ENCODE measurements at places on chromosomes 7 and 10. TPM values are rescaled to one million over a fixed set of nuclear protein-coding genes. Genes with fewer than 3 reads are reported as not detected.

DNA sequence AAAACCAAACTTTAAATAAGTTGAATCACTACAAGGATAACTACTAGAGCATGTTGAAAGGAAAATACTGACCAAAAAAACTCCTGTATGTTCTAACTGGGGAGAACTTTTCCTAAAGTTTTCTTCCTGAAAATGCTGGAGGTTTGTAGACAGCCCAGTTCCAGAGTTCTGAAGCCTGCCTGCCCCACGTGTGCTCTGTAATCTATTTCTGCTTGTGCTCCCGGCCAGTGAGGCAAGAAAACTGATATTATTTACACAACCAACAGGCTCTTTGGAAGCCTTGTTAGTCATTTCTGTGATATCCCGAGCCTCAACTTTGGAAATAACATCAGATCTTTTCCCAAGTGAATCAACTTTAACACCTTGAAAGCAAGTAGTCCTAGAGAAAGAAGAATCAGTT is 46.7 kb downstream of the ZFAND4 start:
- no peak for DNase-seq

- DNase-seq: peak; percentile 71
Measured at GRCh38 chr7:74059681-74060588, 23.7 kb upstream of the LIMK1 start.

- peak; percentile 73 for DNase-seq
Measured at GRCh38 chr7:25098096-25099046, 26.7 kb downstream of the CYCS start.

- no peak for DNase-seq
Measured at GRCh38 chr7:141477865-141478264, 73.3 kb upstream of the AGK start.

DNA sequence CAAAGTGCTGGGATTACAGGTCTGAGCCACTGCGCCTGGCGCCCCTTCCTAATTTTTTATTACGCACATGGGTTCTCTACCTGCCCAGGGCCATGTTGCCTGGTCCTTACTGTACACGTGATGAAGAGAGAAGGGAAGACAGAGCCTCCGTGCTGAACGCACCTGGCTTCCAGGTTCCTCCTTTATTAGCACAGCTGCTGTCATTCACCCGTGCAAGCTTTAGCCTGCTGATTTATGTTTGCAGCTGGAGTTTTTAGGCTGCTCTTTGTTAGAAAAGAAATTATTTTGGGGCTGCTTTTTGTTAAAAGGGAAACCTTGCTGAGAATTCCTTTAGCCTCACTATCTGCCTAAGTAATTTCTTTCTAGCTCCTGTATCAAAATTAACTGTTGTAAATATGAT is 417.0 kb downstream of the CALN1 start:
- no peak for DNase-seq

DNA sequence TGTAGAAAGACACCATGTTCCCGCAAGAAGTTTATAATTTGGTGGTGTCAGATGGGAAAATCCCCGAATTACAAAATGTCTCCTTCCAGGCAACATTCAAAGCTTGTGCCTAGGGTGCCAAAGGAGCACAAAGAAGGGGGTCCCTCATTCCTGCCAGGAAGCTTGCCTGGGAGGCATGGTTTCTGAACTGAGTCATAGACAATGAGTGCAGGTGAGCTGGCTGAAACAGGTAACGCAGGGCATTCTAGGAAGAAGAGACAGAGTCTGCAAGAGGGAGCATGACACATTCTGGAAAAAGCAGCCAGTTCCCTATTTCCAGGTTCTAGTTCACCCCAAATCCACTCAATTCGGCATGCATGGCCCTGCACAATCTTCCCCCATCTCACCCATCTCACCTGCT is 11.9 kb upstream of the CALU start:
- DNase-seq: no peak

GRCh38 chr7:46494028-46494427 is 573.0 kb upstream of the IGFBP3 start:
- no peak for DNase-seq

- DNase-seq: peak; percentile 88
Measured at GRCh38 chr10:77405771-77406241, 231.8 kb downstream of the KCNMA1 start.

DNA sequence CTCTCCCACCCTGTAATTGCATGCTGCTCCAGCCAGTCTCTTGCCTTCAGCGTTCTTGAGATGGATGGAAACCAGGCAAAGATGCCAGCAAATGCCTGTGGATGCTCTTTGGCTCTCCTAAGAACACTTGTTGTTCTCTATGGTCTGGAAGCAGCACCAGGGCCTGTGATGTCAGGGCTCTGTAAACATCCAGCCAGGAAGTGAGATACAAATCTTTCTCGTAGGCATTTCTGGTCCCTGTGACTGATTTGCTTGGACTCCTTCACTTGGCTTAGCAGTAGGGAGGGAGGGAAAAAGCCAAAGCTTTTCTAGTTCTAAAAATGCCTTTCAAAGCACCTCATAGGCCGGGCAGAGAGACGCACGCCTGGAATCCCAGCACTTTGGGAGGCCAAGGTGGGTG is 201.3 kb downstream of the REEP3 start:
- DNase-seq: no peak

DNA sequence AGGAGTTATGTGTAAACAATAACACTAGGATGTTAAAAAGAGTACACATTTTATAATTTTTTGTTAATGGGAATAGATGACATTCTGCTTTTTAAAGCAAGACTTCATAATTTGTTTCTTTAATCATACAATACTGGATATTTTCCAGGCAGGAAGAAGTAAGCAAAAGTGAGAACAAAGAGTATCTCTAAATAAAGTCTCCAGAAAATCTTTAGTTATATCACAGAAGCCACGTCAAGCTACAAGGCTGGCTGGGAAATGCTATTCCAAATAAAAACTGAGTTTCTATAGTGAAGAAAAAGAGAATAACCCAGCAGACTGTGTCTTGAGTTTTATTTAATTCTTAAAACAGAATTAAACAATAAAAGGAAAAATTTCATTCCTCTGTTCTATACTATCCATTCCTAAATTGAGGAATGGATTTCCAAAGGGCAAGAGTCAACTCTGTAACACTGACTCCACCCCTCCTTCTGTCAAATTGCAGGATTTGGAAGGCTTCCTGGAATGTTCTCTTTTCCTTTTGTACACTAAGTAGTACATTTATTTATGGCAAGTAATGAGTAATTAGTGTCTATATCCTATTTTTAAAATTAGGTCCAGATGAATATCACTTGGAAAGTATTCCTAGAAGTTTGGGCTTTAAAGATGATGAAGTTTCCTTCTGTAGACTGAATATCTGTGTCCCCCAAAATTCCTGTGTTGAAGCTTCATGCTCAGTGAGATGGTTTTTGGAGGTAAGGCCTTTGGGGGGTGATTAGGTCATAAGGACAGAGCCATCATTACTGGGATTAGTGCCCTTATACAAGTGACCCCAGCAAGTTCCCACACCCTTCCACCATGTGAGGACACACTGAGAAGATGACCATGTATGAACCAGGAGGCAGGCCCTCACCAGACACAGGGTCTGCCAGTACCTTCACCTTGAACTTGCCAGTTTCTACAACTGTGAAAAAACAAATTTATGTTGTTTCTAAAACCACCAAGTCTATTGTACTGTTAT is 290.9 kb downstream of the CRPPA start:
- no peak for DNase-seq

DNA sequence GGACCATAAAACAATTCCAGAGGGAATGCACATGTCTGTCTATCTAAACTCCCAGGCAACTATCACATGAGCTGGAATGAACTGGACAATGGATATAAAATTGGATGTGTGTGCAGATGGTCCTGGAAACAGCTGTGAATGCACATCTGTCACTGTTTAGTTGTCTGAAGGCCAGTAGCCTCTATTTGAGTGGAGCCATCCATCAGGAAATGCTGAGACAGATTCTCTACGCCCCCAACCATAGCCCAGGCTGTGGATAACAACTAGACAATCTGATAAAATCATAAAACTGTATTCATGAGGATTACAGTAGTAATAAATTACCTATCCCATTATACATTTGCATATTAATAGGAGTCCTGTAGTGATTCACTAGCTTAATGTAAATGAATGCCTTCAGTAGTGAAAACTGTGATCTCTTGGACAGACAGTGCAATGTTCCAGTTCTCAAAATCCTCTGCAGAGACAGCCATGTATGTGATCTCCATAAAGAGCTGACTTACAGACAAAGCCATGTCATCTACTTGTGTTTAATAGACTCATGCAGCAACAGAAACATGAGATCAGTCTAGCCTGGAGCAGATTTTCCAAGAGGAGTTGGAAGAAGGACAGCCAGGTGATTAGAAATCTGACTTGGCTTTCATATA is 907.6 kb downstream of the KCNMA1 start:
- DNase-seq: no peak

DNA sequence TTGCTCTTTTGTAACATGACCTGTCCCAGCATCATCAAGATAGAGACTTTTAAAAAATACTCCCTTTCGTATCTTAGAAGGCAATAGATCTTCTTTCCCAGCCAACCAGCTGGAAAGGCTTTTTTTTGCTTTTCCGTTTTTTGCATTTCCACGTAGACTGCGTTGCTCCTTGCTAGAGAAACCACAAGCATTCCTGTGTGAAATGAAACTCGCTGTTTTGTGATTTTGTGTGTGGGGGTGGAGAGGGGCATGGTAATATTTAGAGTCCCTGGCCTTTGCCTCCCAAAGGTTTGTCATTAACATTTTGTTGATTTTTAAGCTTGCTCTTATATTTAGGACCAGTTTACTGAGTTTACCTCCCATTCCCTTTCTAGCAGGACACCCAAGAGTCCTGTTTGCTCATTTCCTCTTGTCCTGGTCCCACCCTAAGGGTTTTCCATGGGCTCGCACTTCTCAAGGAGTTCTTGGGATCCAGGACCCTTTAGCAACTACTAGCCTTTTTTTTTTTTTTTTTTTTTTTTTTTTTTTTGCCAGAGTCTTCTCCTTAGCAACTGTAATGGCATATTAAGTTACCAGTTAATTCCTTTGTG is 243.6 kb downstream of the BICC1 start:
- no peak for DNase-seq

GRCh38 chr10:132404911-132405462 is 8.0 kb downstream of the PWWP2B start:
- DNase-seq: peak; percentile 96

DNA sequence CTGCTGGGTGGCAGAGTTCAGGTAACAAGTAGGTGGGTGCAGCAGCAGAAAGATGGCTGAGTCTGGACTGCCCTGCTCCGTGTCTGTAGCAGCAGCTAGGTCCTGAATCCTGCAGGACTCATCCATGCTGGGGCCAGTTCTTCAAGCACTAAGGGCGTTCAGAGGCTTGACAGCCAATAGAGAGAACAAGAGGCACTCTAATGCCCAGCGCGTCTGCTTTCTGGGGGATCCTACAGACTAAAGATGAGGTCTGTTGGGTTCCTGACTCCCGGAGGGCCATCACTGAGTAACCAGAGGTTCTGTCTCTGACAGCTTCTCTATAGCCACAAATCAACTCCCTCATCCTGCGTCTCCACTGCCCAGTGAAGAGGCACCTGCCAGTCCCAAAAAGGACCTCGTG is 125.5 kb downstream of the PTPN20 start:
- no peak for DNase-seq

- DNase-seq: peak; percentile 1
Measured at GRCh38 chr7:83524277-83525075, 124.5 kb downstream of the SEMA3E start.

- no peak for DNase-seq
Measured at GRCh38 chr7:127704211-127704610, 52.2 kb downstream of the SND1 start.

GRCh38 chr10:110739811-110740271 is 95.7 kb downstream of the RBM20 start:
- no peak for DNase-seq

DNA sequence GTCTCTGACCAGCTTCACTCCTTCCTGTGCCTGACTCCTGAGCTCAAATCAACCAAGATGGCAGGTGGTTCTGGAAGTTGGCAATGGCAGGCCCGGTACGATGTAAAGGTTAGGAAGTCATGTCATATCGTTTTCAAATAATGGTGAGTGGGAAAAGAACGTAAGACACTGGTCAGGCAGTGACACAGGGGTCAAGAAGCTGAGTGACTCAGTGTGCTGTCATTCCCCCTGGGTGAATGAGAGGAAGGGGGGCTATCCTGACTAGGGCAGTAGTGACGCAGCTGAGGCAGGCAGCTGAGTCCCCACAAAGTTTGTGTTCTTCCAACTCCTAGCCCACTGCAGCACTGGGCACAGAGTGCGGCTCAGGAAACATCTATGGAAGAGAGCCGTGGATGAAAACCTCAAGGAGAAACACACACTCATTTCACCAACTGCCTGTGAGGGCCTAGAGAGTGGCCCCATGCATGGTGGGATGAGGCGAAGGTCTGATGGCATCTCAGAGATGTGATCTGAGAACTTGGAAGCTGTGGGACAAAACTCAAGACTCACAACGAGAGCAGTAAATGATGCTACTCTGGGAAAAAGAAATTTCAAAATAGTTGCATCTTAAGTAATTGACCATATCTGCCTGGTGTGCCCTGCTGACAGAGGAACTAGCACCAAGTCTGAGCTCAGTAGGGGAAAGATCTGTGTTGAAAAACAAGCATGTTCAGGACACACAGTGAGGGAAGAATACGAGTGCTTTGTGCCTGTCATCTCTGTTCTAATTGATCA is 23.2 kb downstream of the CREB3L2 start:
- no peak for DNase-seq

DNA sequence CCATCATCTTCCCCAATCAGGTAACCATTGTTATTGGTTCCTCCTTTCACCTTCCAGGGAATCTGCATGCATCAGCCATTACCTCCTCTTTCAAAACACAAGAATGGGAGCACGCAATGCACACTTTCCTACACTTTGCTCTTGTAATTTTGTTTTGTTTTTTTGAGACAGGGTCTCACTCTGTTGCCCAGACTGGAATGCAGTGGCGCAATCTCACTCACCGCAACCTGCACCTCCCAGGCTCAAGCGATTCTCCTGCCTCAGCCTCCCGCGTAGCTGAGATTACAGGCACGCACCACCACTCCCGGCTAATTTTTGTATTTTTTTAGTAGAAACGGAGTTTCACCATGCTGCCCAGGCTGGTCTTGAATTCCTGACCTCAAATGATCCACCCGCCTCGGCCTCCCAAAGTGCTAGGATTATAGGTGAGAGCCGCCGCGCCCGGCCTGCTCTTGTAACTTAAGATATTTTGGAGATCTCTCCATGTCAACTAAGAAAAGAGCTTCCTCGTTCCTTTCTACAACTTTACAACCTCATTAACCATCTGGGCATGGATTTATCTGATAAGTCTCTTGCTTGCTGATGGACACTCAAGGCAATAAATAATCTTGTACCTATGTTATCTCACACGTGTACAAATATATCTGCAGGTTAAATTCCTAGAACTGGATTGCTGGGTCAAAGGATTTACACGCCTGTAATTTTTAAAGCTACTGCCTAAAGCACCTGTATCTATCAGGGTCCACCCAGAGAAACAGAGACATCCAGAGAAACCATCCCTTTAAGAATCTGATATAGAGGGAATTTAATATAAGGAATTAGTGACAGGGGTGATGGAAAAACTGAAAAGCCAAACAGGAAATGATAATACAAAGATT is 4.2 kb downstream of the CYTH3 start:
- no peak for DNase-seq

GRCh38 chr7:27163288-27164044 is 1.9 kb downstream of the HOXA9 start:
- DNase-seq: no peak

- no peak for DNase-seq
Measured at GRCh38 chr10:6351495-6351894, 148.8 kb downstream of the PFKFB3 start.

- DNase-seq: no peak
Measured at GRCh38 chr10:62005687-62006086, 104.2 kb downstream of the ARID5B start.

NOLC1 gene
- total RNA-seq: 83.6 TPM

TM9SF3 gene
- total RNA-seq: 42.2 TPM

UPK3BL1 gene
- total RNA-seq: 21.6 TPM

DHX32 gene
- 43.8 TPM for total RNA-seq

AKR1C8 gene
- not detected for total RNA-seq

FAM149B1 gene
- total RNA-seq: 14.6 TPM

PRSS37 gene
- total RNA-seq: not detected
